Stimulated activated naive CD4-positive, alpha-beta T cell treated with Interleukin-2 at 50 U/mL for 16 hours (primary cell): ENCODE measurements at places on chromosomes 4 and X.

- DNase-seq: no peak
Measured at GRCh38 chr4:25100021-25100555, 60.2 kb downstream of the SEPSECS start.

- DNase-seq: no peak
Measured at GRCh38 chr4:11439836-11440235, 11.1 kb upstream of the HS3ST1 start.

- DNase-seq: no peak
Measured at GRCh38 chr4:60128888-60129287, 1071.2 kb upstream of the ADGRL3 start.

DNA sequence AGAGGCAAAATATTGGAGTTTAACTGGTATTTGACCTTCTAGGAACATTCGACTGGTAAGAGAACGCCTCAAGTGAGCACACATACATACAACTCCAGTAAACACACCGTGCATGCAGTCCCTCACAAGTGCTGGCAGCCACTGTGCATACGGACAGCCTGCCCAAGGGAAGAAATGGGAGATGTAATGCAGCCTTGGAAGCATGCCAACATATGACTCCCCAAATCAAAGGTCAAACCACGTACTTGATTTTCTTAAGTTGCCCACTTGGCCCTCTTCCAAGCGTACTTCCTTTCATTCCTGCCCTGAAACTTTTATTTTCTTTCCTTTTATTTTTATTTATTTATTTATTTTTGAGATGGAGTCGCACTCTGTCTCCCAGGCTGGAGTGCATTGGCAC, 206.6 kb downstream of the SPRY1 start:
- DNase-seq: no peak

DNA sequence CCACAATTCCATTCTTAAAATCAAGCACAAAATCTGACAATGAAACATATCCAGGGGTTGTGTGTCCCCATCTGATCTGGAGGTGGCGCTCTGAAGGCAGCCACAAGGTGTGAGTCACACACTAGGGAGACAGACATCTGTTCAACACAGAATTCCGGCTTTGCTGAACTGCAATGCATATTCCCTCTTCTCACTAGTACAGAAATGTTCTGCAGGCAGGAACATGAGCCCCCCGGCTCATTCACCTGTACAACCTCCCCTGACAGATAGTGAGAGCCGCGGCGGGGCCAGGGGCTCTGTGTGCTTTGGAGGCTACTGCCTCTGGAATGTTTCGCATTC, 41.9 kb downstream of the WDR1 start:
- no peak for DNase-seq

- no peak for DNase-seq
Measured at GRCh38 chr4:158004101-158004500, 168.7 kb downstream of the GASK1B start.

GRCh38 chrX:39758791-39759525, 338.8 kb downstream of the BCOR start:
- no peak for DNase-seq

DNA sequence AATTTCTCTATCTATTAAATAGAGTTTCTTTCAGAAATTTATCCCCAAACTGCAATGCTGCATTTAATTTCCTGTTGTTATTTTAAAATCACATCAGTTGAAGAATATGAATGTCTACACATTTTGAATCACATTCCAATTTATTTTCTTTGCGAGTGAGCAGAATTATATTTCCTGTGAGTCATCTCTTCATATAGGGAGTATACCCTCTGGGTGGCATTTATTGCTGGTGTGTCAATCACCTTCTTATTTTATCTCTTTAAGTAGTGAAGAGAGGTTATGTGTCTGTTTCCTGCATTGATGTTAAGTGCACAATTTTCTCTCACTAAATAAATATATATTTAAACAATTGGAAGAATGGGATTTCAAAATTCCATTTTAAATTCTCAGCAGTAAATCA, 511.0 kb upstream of the ATOH1 start:
- no peak for DNase-seq

- DNase-seq: no peak
Measured at GRCh38 chrX:109841869-109842579, 109.0 kb upstream of the ACSL4 start.

GRCh38 chrX:106726485-106727437, at the start of gene RNF128:
Gene RNF128, plus strand, starts transcription at chrX:106726701. Its CDS starts 213 bp downstream, at chrX:106726914.
- no peak for DNase-seq

DNA sequence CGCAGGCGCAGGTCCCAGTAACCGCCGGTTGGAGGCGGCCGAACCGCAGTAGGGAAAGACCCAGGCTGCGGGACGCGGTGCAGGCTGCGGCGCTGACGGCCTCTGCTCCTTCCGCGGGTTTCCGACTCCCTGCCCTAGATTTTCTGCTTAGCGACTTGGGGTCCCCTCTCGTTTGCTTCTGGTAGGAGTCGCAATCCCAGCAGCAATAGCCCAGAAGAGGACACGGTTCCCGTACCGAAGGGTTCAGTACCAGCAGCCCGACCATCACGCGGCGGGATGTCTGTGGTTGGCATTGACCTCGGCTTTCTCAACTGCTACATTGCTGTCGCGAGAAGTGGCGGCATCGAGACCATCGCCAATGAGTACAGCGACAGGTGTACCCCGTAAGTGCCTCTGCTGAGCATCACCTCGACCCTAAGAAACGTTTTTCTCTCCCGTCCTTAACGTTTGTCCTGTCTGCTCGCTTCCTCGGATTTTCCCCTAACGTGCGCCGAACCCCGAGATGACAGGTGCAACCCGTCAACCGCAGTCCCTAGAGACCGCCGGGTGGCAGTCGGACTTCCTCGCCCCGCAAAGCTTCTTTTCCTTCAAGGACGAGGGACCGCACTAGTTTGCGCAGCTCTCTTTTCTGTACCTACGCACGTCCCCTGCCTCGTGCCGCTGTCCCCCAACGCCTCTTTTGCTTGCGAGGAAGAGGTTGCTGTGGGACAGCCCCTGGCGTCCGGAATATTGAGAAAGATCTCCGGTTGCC, at the start of gene HSPA4L:
TSS of gene HSPA4L (plus strand) at position 48 of the 751 bp plus-strand sequence. CDS start at position 277, 229 bp downstream.
- DNase-seq: peak; percentile 24

GRCh38 chr4:105208561-105208960, 61.9 kb downstream of the TET2 start:
- no peak for DNase-seq

GRCh38 chr4:159413306-159413943, 310.5 kb downstream of the RAPGEF2 start:
- DNase-seq: no peak

DNA sequence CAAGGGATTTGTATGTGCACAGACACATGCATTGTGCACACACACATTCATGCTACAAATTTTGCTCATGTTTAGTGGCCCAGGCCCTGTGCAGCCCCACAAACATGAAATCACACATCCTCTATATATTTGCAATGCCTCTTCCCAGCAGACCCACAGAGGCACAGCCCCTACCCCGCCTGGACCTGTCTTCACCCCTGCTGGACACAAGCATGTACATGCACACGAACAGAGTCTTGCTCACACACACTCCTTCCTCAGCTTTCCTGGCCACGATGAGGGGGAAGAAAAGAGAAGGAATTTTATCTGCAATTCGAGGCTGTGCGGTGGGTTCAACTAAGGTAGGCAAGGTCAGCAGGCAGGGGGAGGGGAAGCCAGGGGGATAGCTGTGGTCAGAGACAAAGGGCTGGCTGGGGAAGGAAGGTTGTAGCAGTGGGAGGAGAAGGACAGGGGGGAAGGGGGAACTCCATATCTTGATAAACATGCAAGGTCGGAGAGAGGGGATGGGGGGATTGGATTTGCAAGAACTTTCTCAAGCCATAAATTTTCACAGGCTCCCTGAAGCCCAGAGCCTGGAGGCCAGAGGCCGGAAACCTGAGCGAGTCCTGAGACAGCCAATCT, 156.4 kb downstream of the EFNB1 start:
- no peak for DNase-seq

- no peak for DNase-seq
Measured at GRCh38 chr4:88706574-88706973, 8.9 kb upstream of the NAP1L5 start.

DNA sequence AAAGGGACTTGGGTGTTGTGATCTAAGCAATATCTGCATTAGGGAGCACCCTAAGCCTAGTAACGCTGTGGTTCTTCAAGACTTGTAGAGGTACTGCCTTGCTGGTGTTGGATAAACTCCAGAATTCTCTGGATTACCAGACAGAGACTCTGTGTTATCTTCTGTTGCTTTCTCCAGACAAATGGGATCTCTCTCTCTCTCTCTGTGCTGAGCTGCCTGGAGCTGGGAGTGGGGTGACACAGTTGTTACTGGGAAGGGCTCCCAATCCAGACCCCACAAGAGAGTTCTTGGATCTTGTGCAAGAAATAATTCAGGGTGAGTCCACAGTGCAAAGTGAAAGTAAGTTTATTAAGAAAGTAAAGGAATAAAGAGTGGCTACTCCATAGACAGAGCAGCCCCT, 48.8 kb downstream of the MCUB start:
- DNase-seq: no peak

DNA sequence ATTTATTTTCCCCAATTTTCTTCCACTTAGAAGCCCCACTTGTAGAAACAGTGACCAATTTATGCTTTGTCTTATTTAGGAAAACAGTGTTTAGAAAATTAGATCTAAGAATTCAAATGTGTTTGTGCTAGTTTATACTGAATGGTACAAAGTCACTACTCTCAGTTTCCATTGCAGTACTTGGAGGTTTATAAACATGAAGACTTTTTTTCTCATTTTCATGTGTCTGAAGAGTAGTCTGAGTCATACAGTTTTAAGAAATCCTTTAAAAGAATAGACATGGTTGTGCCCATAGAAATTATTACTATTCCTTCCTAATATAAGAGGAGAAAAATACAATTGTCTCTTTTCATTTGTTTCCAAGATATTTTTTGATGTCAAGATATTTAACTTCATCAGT, 458.7 kb downstream of the NAF1 start:
- no peak for DNase-seq

DNA sequence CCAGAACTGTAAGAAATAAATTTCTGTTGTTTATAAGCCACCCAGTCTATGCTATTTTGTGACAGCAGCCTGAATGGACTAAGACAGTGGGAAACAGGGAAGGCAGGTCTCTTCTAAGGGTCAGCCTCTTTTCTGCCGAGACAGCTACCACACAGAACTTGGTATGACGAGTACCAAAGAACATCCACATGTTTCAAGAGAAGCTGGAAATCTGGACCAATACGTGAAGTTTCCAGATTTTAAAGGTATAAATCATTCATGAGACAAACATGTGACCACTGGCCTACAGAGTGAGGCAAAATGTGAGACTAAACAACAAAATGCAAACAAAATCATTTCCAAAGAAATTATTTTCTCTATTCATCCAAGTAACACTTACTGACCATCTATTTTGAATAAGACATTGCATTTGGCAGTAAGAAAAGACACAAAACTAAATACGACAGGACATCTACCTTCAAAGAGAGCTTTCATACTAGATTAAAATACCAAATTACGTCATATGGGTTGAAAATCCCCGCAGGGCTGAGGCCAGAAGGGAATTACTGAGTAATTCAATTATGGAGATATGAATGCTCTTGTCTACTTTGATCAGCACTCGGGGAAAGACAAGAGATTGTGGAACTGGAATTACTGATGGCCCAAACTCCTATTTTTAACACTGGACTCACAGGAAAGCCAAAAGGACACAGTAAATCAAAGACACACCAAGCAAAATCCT, 7.2 kb downstream of the SCARB2 start:
- no peak for DNase-seq

- no peak for DNase-seq
Measured at GRCh38 chr4:126850286-126850685, 782.5 kb upstream of the INTU start.

DNA sequence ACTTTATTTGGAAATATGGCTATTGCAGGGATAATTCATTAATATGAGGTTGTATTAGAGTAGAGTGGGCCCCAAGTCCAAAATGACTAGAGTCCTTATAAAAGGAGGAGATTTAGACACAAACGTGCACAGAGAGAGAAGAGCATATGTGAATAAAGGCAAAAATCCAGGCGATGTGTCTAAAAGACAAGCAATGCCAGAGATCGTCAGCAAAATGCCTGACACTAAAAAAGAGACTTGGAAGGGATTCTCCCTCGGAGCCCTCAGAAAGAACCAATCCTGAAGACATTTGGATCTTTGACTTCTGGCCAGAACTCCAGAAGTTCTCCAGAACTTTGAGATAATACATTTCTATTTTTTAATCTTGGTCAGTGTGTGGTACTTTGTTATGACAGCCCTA, 472.1 kb downstream of the NLGN4X start:
- DNase-seq: no peak

DNA sequence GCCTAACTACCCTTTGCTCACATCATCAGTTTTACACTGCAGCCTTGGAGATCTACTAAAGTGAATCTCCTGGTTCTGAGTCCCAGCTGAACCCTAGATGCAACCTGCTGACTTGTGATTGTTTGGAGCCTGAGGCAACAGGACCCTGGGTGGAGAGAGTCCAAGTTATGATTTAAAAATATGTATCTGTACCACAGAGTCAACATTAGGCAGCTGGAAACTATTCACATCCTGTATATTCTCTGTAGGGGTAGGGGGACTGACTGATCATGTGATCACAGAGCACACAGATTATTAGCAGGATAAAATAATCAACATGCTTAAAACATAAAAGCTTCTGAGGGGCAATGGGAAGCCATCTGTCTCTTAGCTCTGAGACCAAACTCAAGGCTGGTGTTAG, 52.1 kb downstream of the CT47B1 start:
- DNase-seq: no peak

GRCh38 chrX:37745835-37746217, 34.0 kb upstream of the CYBB start:
- DNase-seq: no peak

GRCh38 chr4:13169731-13170525, 314.2 kb downstream of the RAB28 start:
- no peak for DNase-seq

DNA sequence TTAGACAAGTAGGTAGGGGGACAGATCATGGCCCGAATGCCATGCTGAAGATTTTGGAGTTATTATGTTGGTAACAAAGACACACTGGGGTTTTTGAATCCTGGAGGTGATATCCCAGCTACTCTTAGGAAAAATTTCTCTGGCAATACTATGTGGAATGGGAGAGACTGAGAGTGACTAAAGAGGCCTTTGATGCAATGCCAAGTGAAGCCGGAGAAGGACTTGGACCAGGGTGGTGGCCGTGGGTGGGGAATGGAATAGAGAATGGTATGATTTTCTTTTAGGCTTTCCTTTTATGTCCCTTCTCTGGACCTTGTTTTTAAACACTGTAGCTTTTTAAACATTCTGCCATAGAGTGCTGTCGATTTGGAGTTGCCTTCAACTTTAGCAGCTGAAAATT, 141.6 kb downstream of the DCLK2 start:
- DNase-seq: no peak

DNA sequence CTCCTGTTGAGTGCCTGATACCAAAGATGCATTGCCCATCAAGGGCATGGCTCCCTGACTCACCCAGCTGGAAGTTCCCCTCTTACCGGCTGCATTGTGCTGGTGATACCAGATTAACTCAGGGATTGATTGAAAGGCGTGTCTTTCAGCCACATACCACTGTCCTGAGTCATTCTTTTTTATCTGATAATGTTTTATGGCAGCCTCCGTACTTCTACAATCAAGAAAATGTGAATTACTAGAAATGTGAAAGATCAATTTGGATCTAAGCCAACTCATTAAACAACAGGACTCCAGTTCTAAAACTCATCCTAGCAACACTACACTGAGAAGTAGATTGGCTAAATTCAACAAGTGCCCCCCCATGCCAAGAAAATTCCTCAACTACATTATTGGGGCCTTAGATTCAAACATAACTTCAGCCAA, 40.0 kb downstream of the TXK start:
- peak; percentile 34 for DNase-seq
